Cardiac septum (tissue), 1 donor: ENCODE measurements at places on chromosomes 11 and 22. TPM values are rescaled to one million over a fixed set of nuclear protein-coding genes. Genes with fewer than 3 reads are reported as not detected.

- no peak for DNase-seq
These were observed 83.0 kb upstream of the YWHAH start for GRCh38 chr22:31861226-31861840.

The CHRNA10 gene
- 0.89 TPM for total RNA-seq

GRCh38 chr22:33723915-33724314 lies 196.4 kb downstream of the LARGE1 start:
- no peak for DNase-seq

The CHRM1 gene
- not detected for total RNA-seq

The SFI1 gene
- 8.6 TPM for total RNA-seq

- DNase-seq: no peak
These were observed 168.8 kb downstream of the RCN1 start for GRCh38 chr11:32259641-32260081.

The AHNAK gene
- total RNA-seq: 485 TPM

DNA sequence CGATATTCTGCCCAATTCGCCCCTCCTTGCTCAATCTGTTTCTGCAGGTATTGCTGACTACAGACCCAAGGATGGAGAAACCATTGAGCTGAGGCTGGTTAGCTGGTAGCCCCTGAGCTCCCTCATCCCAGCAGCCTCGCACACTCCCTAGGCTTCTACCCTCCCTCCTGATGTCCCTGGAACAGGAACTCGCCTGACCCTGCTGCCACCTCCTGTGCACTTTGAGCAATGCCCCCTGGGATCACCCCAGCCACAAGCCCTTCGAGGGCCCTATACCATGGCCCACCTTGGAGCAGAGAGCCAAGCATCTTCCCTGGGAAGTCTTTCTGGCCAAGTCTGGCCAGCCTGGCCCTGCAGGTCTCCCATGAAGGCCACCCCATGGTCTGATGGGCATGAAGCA lies 9.2 kb upstream of the SLC35E4 start:
- no peak for DNase-seq

DNA sequence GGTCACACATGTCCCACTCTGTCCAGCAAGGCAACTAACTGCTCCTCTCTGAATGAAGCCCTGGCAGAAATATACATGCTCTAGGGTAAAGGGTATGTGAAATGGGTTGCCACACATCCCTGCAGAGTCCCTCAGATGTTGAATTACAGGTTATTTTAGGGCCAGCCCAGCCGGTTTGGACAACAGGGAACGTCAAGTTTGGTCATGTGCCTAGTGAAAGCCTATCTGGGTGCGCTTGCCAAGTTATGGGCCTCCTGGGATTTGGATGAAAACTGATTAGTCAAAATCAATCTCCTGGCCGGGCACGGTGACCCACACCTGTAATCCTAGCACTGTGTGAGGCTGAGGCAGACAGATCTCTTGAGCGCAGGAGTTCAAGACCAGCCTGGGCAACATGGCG lies 10.4 kb downstream of the AP1B1 start:
- no peak for DNase-seq

GRCh38 chr11:35622070-35622469 lies 3.8 kb downstream of the FJX1 start:
- DNase-seq: no peak

- no peak for DNase-seq
These were observed 144.1 kb downstream of the BBOX1 start for GRCh38 chr11:27184458-27185312.

The RIC3 gene
- total RNA-seq: 14.3 TPM

DNA sequence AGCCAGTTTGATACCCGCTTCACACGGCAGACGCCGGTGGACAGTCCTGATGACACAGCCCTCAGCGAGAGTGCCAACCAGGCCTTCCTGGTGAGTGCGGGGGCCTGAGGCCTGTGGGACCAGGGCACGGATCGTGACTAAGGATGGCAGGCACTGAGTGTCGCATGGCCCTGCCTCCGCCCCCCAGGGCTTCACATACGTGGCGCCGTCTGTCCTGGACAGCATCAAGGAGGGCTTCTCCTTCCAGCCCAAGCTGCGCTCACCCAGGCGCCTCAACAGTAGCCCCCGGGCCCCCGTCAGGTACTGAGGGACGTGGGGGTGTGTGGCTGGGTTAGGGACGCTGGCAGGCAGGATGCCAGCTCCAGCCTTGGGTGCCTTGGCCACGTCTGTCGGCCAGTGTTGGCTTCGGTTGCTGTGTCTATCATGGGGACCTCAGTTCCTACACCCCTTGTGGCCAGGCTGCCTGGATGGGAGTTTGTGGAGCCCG lies 3.0 kb downstream of the PTPRCAP start:
- no peak for DNase-seq

- DNase-seq: no peak
These were observed 666 bp downstream of the MSANTD4 start for GRCh38 chr11:106021181-106021966.

DNA sequence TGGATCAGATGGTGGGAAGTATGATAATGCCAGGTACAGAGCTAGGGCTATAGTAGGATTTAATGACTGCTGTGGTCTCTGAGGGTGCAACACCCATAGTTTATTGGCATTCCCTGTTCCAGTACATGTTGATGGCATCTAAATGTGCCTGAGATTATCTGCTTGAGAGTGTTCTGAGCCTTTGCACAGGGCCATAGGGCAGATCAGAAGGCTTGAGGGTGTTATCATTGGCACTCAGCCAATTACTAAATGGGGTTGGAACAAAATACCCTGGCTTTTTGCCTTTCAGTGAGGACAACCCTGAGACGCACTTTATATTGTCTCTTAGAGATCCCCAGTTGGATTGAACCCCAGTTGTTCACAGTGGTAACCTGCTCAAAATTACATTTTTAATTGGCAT lies 6.7 kb downstream of the SLC5A12 start:
- DNase-seq: no peak

- DNase-seq: peak; percentile 74
These were observed 29.6 kb downstream of the SHANK3 start for GRCh38 chr22:50702261-50702671.

DNA sequence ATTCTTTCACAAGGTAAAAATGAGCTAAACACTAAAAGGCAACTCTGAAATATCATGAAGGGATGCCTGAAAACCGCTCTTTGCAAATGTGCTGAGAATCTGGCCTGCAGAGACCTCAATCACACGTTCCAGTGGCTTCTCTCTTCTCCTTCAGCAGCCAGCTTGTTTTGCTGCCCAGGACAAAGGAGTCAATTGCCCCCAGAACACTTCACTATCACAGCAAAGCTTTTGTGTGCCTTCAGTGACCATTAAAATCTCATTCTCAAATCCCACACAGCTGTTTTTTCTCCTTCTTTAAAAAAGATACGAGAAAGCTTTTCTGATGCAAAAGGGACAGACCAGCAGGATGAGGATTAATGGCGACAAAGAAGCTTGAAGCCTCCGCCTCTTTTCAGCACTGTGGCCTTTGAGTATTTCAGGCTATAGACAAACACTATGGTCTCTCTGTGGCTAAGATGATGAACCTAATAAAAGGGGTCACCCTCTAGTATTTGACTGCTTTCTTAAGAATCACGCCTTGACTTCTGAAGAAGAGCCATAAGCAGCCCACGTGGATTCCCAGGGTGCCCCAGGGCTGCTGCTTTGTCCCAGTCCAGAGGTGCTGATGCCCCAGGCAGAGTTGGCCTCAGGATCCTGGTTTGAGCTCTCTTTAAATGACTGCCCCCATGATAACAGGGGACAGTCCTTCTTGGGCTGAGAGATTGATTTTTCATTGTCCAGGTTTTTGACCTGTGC lies 33.4 kb upstream of the NRIP3 start:
- DNase-seq: no peak
